ENCODE measurements at places on chromosomes 7 and 10.

DNA sequence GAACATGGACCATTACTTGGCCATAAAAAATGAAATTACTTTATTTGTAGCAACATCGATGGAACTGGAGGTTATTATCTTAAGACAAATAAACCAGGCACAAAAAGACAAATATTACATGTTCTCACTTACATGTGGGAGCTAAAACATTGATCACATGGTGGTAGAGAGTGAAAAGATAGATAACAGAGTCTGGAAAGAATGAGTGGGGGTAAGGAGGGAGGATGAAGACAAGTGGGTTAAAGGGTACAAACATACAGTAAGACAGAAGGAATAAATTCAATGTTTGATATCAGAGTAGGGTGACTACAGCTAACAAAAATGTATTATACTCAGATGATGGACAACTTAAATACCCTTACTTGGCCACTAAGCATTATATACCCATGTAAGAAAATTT, 100.0 kb upstream of the WNT16 start:
- no peak for DNase-seq

DNA sequence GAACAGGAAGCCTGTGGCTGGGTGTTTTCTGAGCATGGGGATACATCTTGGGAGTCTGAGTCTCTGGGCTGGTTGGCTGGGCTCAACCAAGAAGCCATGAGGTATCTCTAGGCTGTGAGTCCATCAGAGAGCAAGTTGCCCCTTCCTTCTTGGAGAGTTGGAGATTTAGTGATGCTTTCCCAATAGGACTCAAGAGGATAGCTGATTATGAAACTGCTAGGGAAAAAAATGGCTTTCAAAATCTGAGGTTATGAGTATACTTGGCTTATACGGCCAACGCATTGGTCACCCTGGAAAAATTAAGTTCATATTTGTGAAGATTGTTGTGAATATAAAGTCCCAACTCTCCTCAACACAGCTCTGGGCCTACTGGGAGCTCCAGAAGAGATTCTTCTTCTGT, 162.7 kb upstream of the KMT2E start:
- DNase-seq = no peak

- DNase-seq = peak; percentile 12
These were observed 176.1 kb downstream of the CHN2 start for GRCh38 chr7:29370531-29371314.

DNA sequence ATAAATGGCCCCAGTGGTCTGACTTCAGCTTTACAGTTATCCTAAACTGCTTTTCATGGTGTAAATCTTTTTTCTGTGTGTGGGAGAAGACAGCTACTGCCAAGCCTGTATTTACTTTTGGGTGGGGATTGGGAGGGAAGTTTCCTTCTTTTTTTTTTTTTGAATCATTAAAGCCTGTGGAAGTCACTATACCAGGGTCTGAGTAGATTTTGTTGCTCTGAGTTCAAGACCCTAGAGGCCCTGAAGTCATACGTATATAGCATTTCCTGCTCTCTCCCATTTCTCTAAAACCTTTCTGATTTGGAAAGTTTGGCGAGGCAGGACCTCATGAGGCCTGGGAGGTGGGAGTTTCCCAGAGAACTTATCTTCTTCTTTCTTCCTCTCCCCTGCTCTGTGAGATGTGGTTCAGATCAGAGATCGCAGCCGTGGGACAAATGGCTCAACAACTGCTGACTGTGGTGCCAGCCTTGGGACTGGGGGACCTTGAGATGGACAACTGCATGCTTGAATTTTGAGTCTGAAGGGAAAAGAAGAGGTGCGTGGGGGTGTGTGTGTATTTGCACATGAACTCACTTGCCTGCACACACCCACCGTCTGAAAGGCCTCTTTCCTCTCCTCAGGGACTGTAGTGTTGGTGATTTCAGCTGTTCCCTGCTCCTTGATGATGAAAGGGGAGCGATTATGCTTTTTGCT, 18.1 kb downstream of the LRMDA start:
- no peak for DNase-seq

DNA sequence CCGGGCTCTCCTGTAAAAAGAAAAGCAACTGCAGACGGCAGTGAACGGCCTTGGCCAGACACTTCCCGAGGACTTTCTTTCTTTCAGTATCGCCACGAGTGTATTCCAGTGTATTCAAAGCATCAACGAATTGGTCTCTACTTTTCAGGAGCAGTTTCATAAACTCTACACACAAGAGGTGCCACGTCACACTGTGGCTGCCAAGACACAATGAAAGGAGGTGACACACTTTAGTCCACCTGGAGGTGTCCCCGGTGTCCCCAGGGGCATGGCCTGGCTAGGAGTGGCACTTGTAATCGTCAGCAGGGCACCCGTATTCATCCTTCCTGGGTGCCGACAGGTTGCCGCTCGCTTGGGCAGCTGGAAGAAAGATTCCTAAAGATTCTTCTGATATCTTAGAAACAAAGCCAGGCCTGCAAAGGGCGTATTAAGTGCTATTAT, 5.0 kb downstream of the TNS3 start:
- no peak for DNase-seq

GRCh38 chr10:3339531-3339950, 167.0 kb upstream of the PITRM1 start:
- DNase-seq = no peak

DNA sequence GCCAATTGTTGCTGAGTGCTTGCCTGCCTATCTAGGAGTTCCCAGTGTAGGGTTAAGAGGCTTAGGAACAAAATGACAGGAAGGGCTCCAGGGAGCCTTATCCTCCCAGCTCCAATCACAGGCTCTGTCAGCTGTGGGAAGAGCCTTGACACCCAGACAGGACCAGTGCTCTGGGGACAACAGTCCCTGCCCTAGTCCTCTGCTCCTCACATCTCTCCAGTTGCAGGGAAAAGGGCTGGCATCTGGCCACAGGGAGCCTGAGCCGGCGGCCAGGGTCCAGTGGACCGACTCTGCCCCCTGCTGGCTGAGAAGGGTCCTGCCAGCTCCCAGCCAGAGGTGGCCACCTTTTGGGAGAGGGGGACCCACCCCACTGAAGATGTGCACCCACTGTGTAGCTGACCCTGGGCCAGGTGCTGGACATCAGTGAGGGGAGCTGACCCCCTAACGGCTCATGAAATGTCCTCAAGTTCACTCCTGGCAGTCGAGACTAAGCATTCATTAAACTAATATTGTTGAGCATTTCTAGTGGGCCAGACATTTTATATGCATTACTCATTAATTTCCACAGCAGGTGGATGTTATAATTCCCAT, 17.6 kb downstream of the DNAJB12 start:
- peak; percentile 84 for DNase-seq

- no peak for DNase-seq
These were observed 1.2 kb upstream of the TMEM273 start for GRCh38 chr10:49189422-49189821.

- no peak for DNase-seq
These were observed 80.8 kb upstream of the MKX start for GRCh38 chr10:27826369-27826768.

DNA sequence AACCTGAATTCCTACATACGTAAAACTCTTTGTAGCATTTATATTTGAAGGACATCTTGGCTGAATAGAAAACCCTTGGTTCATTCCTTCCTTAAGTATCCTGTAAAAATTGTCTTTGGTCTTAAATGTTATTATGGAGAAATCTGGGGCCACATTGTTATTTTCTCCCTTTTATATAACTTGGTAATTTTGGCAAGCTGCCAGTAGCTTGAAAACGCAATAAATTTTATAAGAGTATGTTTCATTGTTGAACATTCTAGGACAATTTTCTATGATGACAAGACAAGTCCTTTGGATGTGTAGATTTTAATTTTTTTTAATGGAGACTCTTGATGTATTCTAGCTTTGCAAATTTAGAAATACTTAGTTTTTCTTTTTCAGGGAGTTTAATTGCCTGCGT, 191.9 kb downstream of the ABCA13 start:
- DNase-seq = no peak

DNA sequence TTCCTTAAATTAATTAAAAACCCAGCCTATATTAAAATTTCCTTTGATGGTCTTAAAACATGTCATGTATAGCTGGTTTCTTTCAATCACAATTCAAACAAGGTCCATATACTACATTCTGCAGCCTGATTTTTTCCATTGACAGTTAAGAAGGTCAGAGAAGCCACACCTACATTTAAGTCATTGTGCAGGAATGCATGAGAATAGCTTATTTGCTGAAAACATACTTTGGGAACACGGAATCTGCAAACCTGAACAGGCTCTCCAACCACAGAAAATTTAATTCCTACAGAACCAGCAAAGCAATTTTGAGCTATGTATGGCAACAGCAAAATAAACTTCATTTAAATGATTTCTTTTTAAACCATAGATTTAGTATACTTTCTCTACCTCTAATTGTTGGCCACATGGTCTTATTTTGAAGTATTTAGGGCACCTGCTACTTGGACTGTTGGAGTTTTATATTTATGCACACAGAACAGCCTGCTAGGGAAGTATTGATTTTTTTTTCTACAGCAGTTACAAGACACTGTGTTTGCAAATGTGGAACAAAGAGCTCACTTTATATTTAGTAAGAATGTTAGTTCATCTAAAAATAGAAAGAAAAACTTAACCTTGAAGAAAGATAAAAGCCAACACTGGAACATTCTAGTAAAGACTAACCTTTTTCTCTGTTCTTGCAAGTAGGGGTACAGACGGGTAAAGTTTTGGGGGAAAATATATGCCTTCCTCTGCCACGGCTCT, 240.9 kb upstream of the IMMP2L start:
- DNase-seq = no peak

- DNase-seq = no peak
These were observed 72.9 kb upstream of the GRID1 start for GRCh38 chr10:86439544-86439943.

DNA sequence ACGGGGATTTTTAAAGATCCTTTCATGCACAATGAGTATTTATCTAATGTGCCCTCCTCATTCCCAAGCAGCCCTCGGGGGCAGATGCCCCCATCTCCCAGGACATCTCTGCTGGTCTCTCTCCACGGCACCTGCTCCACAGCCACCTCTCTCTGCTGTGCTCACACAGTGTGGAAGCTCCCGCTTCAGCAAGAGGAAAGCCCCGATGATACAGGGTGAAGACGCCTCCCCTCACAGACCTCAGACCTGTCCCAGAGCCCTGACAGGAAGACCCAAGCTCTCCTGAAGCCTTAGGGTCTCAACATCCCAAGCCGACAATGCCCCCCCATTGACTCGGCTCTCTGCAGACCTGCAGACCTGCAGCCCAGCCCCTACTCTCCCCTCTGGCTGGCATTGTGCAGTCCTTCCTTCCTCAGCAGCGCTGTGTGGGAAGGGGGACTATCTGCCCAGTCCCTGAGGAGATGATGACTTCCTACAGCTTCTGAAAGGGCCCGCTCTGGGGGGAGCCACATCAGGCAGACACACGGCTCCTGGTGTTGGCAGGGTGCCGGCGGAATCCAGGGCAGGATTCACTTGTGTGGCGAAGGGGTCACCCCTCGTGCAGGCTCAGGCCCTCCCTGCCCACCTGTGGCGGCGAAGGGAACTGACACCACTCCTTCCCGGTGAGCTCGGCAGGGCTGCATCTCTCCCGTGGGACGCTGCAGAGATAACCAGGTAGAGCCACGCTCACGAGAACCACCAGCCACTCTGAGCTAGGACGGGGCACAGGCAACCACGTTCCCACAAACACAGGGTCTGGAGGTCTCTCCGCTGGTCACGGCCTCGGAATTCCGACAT, 61.8 kb downstream of the PTPRN2 start:
- no peak for DNase-seq

DNA sequence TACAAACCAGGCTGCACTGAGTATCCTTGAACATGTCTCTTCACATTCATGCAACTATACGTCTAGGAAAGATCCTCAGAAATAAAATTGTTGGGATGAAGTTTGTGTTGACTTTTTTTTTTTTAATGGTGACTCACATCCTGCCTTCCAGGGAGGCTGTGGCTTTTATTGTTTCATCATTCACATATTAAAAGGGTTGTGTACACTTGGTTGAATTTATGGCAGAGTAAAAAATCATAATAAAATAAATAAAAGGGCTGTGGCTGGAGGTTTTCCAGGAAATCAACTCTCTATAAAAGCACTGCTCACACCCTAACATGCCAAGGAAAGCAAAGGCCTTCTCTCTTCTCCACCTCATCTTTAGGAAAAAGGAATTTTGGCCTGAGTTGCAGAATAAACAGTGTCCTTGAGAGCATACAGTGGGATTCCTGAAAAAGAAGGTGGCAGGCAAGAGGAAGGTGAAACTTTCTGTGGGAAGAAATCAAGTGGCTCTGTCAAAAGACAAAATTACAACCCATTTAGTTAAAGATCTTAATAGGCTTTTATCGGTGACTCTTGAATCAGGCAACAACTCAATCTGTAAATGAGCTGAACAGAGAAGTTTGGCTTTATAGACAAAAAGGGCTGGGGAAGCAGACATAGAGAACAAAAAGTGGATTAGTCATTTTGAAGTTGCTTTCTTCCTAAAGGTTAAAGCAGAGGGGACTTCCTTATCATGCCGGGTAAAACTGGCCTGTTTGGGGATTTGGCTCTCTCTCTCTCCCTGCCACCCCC, 41.6 kb upstream of the FHIP2A start:
- DNase-seq = no peak

GRCh38 chr7:70668606-70669358, 463.2 kb upstream of the GALNT17 start:
- no peak for DNase-seq

DNA sequence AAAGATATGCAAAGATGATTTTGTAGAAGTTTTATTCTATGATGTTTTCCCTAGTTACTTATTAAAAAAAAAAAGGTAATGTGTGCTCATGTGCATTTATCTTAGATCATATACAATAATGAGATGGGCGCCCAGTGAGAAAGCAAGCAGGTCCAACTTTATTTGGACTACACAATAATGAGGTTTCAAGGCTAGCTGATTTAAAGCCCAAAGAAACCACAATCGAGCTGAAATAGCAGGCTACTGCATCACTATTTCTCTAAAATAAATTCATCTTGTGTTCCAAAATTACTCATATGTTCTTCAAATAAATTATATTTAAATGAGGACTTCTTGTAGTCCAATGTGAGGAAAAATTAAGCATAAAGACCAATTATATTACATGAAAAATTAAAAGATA, 110.1 kb downstream of the JMJD1C start:
- no peak for DNase-seq

- peak; percentile 74 for DNase-seq
These were observed 85.4 kb downstream of the ICA1 start for GRCh38 chr7:8176370-8177081.

DNA sequence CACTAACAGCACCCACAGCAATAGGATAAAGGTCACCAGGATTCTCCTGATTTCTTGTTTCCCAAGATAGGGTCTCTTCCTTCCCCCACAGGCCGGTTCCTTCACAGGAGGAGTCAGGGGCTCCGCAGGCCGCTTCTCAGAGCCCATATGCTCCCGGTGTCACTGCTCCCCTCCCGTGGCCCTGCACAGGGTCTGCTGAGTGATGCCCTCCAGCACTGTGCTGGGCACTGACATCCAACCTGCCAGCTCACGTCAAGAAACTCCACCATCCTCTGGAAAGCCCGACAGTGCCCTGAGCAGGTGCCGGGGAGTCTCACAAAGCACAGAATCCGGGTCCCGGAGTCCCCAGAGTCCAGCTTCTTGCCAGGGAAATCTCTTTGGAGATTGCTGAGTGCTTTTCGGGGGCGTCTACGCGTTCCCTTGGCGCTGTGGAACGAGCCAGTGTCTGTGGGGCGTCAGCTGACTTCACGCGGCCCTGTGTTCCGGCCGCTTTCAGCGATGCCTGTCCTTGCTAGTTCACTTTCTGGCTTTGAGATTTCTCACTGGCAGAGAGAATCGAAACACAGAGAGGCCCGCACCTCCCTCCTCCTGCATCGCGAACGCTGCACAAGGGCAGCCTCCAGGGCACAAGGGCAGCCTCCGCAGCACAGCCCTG, 567.5 kb downstream of the DNAJB6 start:
- peak; percentile 35 for DNase-seq

All from activated CD4-positive, alpha-beta T cell treated with anti-CD3 and anti-CD28 coated beads for 36 hours (primary cell).